AG09309 (cell line): ENCODE measurements at places on chromosomes 16 and 17.

DNA sequence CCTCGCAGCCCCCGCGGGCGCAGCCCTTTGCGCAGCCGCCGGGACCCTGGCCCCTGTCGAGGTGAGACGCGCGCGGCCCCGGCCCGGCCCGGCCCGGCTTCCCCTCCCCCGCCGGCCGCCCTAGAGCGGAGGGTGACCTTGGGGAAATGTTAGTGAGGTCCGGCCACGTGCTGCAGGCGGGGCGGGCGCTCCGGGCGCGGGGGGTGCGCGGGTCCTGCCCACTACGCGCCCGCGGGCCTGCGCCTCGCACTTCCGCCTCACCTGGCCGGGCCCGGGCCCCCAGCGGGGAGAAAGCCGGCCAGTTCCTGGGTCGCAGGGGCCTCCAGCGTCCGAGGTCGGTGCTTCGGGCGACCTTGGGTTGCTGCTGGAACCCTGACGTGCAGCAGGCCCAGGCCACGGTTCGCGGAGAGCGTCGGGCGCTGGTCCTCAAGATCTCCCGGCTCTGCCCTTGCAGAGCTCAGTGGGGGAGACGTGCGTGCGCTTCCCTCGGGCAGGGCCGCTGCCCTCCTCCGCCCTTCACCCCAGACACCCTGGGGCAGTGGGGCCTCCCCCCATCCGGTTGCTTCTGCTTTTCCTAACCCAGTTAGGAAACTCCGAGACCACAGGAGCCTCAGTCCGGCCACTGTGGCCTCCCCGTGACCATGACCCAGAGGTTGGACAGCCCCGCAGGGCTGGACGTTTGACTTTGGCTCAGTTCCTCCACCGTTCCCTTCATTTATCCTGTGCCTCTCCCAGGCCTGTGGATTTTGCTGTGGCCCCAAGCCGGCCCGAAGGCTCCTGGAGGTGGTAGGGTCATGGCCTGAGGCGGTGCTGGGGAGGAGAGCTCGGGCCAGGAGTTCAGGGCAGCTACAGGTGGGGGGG, 791 bp downstream of the MCRIP2 start:
- no peak for DNase-seq

GRCh38 chr16:65698791-65699321, 577.0 kb upstream of the CDH11 start:
- DNase-seq: peak; percentile 28

GRCh38 chr17:61783556-61784304, 79.6 kb downstream of the BRIP1 start:
- DNase-seq: no peak

DNA sequence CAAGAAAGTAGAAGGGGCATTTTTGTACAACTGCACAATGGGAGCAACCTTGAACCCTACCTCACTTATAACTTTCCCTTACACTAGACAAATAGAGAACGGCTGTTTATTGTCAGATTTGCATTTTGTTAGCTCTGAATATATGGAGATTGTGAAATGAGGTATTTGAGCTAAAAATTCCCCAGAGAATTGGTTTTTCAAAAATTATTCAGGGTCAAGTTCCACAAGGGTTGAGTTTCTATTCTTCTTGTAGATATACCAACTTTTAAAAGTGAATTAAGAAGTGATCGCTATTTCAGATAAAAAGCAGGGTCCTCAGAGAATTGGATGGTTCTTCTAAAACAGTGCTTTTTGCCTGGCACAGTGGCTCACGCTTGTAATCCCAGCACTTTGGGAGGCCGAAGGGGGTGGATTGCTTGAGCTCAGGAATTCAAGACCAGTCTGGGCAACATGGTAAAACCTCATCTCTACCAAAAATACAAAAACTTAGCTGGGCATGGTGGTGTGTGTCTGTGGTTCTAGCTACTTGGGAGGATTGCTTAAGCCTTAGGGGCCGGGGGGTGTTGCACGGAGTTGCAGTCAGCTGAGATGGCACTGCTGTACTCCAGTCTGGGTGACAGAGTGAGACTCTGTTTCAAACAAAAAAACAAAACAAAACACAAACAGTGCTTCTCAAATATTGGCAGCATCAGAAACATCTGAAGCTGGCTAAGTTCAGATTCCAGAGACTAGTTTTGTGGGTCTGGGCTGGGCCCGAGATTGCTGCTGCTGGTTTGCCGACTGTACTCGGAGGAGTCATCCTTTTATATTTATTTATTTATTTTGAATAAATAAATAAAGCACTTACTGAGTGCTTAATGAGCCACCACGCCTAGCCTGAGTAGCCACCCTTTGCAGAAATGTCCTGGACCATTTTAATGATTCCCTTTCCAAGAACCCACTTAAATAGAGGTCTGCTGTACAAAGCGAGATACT, 50.9 kb downstream of the PECAM1 start:
- no peak for DNase-seq

DNA sequence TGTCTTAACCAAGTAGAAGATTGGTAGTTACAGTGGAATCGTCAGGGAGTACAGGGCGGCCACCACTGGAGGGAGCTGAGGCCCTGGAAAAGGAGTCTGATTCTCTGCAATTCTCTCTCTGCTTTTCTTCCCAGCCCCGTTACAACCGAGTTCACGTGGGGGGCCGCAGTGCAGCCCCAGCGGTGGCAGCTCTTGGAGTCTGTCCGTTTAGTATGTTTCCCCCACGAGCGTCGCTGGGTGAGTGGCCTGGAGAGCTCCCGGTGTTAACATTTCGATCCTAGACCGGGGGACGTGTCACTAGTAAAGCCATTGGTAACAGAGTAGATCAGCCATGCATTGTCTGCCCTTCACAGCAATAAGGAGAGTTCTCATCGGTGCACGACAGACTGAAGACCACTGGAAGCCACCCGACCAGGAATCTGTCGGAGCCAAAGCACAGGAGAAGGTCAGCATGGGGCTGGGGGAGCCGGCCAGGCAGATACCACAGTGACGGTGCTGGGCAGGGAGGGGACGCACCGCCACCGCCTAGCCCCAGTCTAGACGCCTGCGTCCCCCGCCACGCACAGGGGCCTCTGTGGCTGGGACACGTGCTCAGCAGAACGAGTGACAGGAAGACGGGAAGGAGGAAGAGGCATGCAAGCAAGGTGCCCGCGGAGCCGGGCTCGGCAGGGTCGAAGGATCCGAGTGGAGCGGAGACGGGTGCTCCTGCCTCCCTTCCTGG, 15.7 kb downstream of the SLC16A3 start:
- DNase-seq: no peak

GRCh38 chr17:44628243-44629188, 27.8 kb upstream of the MEIOC start:
- DNase-seq: no peak

DNA sequence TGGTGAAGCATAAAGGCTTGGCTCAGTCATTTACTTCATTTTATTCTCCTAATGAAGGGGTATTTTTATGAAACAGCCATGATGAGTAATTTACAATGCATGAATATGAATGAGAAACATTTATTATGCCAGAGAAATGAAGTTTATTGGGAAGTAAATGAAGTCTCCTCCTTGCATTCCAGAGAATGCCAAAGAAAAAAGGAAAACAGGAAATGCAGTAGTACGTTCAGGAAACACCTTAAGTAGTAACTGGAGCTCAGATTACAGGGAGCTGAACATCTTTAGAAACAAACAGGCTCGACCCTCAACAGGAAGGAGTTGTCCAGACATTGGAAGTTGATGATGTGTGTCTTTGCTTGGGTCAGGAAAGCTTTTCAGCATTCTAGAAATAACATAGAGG, 4.6 kb downstream of the KRT34 start:
- no peak for DNase-seq
